ENCODE measurements at places on chromosomes 5 and 9.

DNA sequence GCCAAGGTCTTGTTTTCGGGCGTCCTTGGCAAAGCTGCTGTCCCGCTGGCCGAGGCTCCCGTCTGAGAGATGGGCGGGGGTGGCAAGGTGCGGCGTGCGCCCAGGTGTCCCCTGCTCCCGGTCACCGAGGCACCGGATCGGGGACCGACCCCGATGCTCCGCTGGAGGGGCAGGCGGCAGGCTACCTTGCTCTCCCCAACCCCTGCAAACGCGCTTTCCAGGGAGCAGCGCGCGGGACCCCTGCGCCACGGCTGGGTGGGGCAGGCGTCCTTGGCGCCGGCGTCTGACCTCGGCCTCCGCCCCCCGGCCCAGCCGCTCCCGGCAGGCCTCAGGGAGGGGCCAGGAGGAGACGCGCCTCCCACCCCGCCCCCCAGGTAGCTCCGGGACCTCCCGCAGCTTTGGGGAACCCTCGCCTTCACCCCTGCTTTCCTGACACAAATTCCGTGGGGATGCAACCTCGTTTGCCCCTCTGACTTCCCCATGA lies 551 bp downstream of the N4BP3 start:
- DNase-seq, result no peak

- no peak for DNase-seq
Measured at GRCh38 chr5:124444147-124444775, 302.2 kb downstream of the ZNF608 start.

GRCh38 chr5:95984287-95984938 lies 22.8 kb upstream of the ELL2 start:
- DNase-seq, result no peak

- DNase-seq, result no peak
Measured at GRCh38 chr9:20227166-20227874, 395.0 kb downstream of the MLLT3 start.

- no peak for DNase-seq
Measured at GRCh38 chr9:134969156-134970045, 51.7 kb upstream of the FCN1 start.
